ENCODE measurements at places on chromosomes 3 and 15. TPM values are rescaled to one million over a fixed set of nuclear protein-coding genes. Genes with fewer than 3 reads are reported as not detected.

CCR9 gene
- 0.59 TPM for total RNA-seq

- no peak for ATAC-seq
Observed at GRCh38 chr3:9213019-9213634, 36.3 kb downstream of the SRGAP3 start.

GRCh38 chr15:67253101-67253500 is 1.4 kb downstream of the AAGAB start:
- no peak for ATAC-seq

TP63 gene
- total RNA-seq: 1.0 TPM

CMSS1 gene
- 32.4 TPM for total RNA-seq

CAV3 gene
- 0.33 TPM for total RNA-seq

DNA sequence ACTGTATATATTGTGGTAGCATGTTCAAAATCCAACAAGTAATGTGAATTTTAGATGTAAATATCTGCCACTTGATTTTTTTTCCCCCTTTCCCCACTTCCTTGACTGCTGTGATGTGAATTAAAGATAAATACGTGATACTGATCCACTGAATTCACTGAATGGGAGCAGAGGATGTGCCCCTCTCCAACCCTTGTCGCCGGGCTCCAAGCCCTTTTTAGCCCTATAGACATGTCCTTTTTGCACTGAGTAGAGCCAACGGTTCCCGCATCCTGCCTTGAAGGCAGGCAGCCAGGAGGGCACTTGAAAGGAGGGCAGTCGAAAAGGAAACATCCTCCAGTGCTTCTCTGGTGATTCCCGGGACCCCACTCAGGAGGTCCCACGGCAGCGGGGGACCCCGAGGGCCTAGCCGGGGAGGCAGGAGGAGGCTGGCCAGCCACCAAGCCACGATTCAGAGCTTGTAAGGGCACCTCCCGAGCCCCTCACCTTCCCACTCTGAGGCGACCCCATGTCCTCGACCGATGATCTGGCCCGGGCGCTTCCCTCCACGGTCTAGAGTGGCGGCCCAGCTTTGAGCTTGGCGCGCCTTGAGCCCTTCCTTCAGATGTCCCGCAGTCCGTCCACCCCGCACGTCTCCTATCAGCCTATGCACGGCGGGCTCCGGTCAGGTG is 901 bp upstream of the MANF start:
- ATAC-seq: peak; percentile 27

- ATAC-seq: no peak
Observed at GRCh38 chr3:160554980-160555379, 10.4 kb downstream of the KPNA4 start.

DNA sequence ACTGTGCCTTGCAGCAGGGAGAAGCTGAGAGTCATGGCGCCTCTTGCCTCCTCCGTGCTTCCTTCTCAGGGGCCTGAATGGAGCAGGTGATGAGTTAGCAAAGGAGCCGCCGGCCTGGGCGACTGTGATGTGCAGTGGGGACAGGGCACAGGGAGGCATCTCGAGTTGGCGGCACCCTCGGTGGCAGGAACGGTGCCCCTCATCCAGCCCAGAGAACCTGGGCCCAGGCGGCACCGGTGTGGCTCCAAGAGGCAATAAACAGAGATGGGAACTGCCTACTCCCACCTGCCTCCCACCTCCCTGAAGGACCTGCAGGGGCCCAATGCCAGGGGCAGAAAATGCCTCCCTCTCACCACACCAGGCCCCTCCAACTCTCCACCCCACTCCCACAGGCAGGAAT is 6.2 kb downstream of the SLC41A3 start:
- no peak for ATAC-seq

DNA sequence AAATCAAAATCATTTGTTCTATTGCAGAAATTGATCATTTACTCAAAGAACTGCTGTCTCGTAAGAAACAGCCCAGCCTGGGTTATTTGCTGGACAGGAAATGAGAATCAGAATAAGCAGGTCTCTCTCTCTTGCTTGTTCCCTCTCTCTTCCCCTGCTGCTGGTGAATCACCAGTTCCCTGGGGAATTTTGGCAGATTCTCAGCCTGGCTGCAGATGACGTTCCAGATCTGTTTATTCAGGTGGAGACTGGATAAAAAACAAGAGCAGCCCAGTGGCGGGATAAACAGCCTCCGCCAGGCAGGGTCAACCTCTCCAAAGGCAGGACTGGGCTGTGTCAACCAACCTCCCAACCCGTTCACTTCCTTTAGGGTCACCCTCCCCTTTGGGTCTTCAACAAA is 72.1 kb downstream of the LRIG1 start:
- ATAC-seq: peak; percentile 97

DNA sequence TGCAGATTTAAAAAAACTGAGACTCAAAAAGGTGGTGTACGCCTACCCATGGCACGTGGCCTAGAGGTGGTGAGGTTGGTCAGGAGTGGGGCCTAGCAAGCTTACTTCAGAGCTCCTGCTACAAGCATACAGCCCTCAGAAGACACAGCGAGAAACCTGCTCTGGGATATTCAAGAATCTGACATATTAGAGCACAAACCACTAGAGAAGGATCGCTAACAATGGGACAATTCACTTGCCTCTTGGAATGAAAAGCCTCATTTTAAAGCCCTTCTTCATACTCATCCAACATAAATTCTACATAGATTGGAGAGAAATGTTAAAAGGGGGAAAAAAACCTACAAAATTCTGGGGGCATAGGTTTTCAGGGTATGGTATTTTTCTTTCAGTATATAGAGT is 118.0 kb upstream of the ARHGEF3 start:
- ATAC-seq: no peak

DNA sequence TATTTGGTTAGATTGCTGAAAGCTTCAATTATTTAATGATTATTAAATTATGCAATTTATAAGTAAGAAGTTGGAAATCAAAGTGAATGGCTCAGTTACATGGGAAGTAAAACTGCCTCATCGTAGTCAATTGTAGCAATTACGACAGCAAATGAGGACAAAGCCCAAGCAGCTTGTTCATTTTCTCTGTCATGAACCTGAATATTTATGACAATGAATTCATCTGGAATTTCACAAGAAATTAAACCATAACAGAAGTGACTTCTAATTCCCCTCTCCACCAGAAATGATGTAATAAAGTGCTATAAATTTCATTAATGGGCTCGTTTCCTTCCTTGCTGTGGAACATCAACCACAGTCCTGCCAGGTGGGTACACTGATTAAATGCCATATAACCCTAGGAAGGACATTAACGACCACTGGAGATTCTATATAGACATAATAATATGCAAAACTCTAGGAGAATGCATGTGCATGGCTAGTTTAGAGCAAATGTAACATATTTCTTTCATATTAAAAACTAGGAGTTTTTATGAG is 273.8 kb upstream of the DCBLD2 start:
- ATAC-seq: peak; percentile 79

DNA sequence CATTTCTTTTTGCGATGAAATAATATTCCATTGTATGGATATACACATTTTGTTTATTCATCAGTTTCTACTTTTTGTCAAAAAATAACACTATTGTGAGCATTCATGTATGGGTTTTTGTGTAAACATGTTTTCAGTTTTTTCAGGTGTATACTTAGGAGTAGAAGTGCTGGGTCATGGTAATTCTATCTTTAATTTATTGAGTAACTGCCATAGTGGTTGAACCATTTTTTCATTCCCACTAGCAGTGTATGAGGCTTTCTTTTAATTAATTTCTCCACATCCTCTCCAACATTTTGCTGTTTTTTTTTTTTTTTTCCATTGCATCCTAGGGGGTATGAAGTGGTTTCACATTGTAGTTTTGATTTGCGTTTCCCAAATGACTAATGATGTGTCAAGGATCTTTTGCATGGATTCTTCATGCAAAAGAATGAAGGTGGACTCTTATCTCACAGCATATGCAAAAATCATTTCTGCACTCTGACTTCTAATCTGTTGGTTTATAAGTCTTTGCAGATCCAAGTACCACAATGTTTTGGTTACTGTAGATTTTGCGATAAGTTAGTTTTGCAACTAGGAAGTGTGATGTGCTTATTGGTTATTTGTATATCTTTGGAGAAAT is 12.6 kb downstream of the ATP2C1 start:
- peak; percentile 50 for ATAC-seq

GOLGA6D gene
- total RNA-seq: 0.32 TPM

DNA sequence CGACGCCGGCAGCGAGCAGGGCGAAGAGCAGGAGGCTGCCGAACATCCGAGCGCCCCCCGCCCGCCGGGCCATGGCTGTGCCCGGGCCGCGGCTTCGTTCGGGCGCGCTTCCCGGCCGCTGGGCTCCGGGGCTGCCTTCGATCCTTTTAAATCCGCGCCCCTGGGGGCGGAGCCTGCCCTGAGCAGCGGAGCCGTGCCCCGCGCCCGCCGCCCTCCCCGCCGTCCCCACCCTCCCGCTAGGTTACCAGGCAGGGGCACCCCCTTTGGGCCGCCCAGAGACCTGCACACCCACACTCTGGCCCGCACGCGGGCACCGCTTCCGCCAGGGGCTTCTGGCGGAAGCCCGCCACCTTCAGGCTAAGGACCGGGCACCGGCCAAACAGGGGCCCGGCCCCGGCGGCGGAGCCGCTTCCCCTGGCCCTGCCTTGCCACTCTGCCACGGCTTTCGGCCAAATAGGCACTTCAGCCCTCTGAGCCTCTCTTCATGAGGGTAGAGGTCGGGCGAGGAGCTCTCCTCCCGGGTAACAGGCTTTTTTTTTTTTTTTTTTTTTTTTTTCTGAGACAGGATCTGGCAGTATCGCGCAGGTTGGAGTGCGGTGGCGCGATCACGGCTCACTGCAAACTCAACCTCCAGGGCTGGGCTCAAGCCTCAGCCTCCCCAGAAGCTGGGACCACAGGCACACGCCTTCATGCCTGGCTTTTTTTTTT is at the start of gene NMB:
NMB (minus strand) TSS at position 120 of the 708 bp plus-strand sequence; CDS start at position 73, 47 bp downstream.
- ATAC-seq: peak; percentile 80

- no peak for ATAC-seq
Observed at GRCh38 chr3:27976933-27977332, 254.8 kb upstream of the EOMES start.

- ATAC-seq: peak; percentile 96
Observed at GRCh38 chr3:59559721-59560435, 510.1 kb upstream of the CFAP20DC start.

DNA sequence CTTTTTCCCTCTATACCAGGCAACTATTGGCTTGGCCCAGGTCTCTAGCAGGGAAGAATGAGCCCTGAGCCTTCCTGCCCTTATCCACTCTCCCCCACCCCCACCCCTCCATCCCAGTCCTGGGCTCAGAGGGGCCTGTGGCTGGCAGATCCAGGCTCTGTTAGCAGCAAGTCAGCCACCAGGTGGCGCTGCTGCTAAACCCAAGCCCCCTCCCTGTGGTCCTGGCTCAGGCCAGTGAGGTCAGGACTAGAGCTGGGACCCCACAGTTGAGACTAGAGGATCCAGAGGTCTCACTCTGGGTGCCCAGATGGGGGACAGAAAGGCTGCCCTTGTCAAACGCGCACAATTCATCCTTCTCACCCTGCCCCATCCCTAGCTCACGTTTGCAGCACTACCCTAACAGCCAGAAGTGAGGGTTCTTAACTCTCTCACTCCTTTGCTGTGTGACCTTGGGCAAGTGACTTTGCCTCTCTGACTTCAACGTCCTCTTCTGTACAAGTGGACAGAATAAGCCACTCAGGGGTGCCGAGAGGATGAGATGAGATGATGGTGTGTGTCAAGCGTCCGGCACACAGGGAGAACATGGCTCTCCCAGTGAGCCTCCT is 46.8 kb upstream of the SLC6A1 start:
- peak; percentile 76 for ATAC-seq

NXPE3 gene
- total RNA-seq: 23.3 TPM

DNA sequence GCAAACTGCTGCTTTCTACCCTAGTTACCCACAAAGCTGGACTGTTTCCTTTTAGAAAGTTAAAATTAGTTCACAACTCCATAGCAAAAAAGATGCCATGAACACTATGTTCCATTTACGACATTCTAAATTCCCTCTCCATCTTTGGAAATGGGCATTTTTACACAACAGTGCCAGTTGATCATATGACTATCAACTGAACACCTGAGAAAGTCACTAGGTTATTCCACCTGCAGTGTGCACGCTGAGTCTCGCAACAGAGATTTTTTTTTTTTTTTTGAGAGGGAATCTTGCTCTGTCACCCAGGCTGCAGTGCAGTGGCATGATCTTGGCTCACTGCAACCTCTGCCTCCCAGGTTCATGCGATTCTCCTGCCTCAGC is 120.3 kb downstream of the SNRK start:
- no peak for ATAC-seq

TMCC1 gene
- 27.0 TPM for total RNA-seq

VWA5B2 gene
- 0.66 TPM for total RNA-seq

GRCh38 chr3:78781351-78781750 is 986.4 kb downstream of the ROBO1 start:
- no peak for ATAC-seq

ALG1L2 gene
- total RNA-seq: 1.5 TPM

AMIGO3 gene
- 2.2 TPM for total RNA-seq

GRCh38 chr15:81608309-81608829 is 234.4 kb upstream of the TMC3 start:
- no peak for ATAC-seq

GRCh38 chr15:73930371-73930770 is 4.1 kb downstream of the LOXL1 start:
- ATAC-seq: no peak

CCDC39 gene
- not detected for total RNA-seq

DNA sequence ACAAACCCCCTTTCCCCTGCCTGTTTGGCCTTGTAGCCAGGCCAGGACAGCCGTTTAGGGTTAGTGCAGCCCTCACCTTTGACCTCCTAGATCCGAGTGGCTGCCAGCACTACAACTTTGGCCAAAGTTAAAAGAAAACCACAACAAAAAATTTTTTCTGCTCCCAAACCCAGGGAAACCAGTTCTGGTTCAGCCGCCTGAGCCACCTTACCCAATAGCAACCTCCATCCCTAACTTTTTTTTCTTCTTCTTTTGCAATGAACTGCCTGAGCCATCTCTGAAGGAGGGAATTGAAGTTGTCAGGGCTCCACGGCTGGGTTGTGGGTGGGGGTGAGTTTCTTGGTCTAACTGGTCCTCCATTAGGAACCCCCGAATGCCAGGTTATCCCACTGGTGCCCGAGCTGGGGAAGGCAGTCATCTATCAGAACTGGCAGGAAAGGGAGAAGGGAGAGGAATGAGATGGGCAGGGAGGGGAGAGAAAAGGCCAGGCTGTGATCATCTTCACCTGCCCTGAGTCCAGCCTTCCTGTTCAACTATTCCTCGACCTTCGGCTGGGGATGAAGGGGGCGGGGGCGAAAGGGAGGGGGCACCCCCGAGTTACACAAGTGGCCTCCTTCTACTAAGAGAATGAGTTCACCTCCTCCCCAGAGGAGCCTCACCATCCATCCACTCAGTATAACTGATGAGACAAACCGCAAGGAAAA is 6.2 kb upstream of the NR2F2 start:
- no peak for ATAC-seq

ABI3BP gene
- 2.5 TPM for total RNA-seq

GRCh38 chr3:119457246-119457645 is 6.2 kb downstream of the TMEM39A start:
- no peak for ATAC-seq

Measured in motor neuron (in vitro differentiated cells).